HCT116 (cell line): ENCODE measurements at places on chromosomes 16 and 17.

- DNase-seq: no peak
Observed at GRCh38 chr16:8519179-8519578, 71.1 kb downstream of the TMEM114 start.

GRCh38 chr16:3760518-3760917 is 43.2 kb upstream of the TRAP1 start:
- DNase-seq: no peak

- DNase-seq: no peak
Observed at GRCh38 chr17:48567209-48567608, 10.9 kb downstream of the HOXB4 start.

- no peak for DNase-seq
Observed at GRCh38 chr16:27928542-27928941, 135.0 kb downstream of the GSG1L start.

DNA sequence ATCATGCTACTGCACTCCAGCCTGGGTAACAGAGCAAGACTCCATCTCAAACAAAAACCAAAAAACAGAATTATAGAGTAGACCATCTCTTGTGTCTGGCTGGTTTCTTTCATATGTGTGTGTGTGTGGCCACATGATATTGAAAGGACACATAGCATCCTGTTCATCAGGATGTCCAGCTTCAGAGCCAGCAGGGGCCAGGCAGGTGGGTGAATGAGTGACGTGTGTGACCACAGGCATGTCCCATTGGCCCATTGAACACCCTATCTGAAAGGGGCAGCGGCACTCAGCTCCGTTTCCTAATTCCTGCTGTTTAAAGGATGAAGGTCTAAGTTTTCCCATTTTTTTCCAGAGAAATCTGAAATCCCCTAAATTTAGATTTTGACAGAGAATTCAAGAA is 174.2 kb downstream of the PRKCB start:
- no peak for DNase-seq

GRCh38 chr17:15281909-15282308 is 16.8 kb upstream of the PMP22 start:
- no peak for DNase-seq

GRCh38 chr16:17377360-17378324 is 93.1 kb downstream of the XYLT1 start:
- no peak for DNase-seq

GRCh38 chr16:82835487-82836155 is 208.9 kb downstream of the CDH13 start:
- no peak for DNase-seq

- DNase-seq: no peak
Observed at GRCh38 chr17:62032480-62032879, 32.6 kb downstream of the MED13 start.

DNA sequence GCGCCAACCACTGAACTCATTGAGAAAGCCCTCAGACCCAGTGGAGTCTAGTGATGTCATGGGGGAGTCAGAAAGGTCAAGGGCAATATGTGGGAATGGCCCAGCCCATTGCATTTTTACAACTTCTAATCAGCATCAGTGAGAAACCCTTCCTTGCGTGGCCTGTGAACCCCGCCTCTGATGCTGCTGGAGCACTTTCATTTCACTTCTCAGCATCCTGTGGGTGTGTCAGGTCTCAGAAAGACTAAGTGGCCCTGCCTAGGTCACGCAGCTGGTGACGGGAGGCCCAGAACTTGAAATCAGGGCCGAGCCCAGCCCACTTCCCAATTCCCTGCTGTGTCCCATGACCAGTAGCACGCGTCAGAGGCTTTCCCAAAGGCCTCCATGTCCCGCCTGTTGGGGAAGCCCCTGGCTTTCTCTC is 6.1 kb downstream of the DNAI2 start:
- DNase-seq: no peak

GRCh38 chr16:35405526-35405925 is 1946.1 kb downstream of the TP53TG3F start:
- no peak for DNase-seq

- DNase-seq: no peak
Observed at GRCh38 chr16:55760310-55761001, 72.4 kb downstream of the CES1 start.

GRCh38 chr16:84746875-84747274 is 47.1 kb downstream of the USP10 start:
- DNase-seq: no peak

DNA sequence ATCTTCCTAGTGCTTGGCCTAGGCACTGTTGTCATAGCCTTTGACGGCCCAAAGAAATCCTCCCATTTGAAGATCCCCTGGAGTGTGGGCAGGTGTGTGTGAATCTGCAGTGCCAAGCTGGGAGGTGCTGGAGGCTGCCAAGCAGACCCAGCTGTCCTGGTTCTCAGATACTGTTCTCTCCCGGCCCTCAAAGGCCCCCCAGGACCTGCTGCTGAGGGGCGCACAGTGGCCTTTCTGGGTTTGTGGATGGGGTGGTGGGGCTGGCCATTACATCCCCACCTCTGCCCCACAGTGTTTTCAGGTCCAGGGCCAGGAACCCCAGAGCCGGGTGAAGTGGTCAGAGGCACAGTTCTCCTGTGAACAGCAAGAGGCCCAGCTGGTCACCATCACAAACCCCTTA is 60.5 kb downstream of the MRC2 start:
- DNase-seq: no peak

DNA sequence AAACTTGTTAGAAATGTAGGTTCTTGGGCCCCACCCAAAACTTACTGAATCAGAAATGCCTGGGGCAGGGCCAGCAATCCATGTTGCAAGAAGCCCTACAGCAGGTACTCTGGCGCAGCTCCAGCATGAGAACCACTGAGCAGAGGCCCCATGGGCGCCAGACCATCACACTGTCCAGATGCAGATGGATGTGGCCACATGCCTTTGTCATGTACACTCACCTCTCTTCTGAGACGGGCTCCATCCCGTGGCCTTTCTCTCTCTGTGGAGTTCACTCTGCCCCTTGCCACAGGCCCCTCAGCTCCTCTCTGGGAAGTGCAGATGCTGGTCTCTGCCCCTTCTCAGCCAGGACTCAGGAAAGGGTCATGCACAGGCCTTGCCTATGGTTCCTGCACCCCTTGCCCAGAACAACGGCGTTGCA is 2.3 kb upstream of the CCNF start:
- DNase-seq: no peak

DNA sequence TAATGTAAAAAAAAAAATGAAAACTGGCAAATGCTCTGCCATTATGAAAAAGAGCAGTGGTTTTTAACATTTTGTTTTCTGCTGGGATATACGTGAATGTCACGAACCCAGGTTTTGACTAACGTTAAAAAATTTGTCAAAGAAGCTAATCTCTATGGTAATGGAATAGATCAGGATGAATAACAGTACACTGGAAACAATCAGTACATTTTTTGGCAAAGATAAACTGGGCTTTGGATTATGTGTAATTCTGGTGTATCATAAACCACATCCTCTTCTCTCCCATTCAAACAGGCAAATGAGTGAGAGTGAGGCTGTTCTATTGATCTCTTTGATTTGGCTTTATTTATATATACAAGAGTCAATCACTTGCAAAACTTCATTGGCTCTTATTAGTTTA is 207.0 kb upstream of the IRX3 start:
- DNase-seq: no peak

GRCh38 chr17:44438636-44439035 is 49.2 kb upstream of the ITGA2B start:
- DNase-seq: no peak

GRCh38 chr17:63675607-63676546 is 24.0 kb downstream of the LIMD2 start:
- peak; percentile 76 for DNase-seq

- no peak for DNase-seq
Observed at GRCh38 chr17:333626-334396, 18.8 kb downstream of the RPH3AL start.

- DNase-seq: peak; percentile 57
Observed at GRCh38 chr17:65278050-65278819, 141.1 kb downstream of the RGS9 start.

- no peak for DNase-seq
Observed at GRCh38 chr16:68289202-68289601, 21.5 kb downstream of the SLC7A6OS start.

GRCh38 chr16:25709213-25709612 is 17.5 kb downstream of the HS3ST4 start:
- DNase-seq: no peak

- no peak for DNase-seq
Observed at GRCh38 chr17:49190932-49191331, 19.4 kb downstream of the GNGT2 start.
